Stimulated activated CD8-positive, alpha-beta memory T cell treated with anti-CD3 and anti-CD28 coated beads, Interleukin-2, amount 100 ng/mL, for 48 hours (primary cell): ENCODE measurements at places on chromosomes 4 and X.

- no peak for DNase-seq
These were observed 149.7 kb upstream of the NUDT6 start for GRCh38 chr4:123072060-123072459.

DNA sequence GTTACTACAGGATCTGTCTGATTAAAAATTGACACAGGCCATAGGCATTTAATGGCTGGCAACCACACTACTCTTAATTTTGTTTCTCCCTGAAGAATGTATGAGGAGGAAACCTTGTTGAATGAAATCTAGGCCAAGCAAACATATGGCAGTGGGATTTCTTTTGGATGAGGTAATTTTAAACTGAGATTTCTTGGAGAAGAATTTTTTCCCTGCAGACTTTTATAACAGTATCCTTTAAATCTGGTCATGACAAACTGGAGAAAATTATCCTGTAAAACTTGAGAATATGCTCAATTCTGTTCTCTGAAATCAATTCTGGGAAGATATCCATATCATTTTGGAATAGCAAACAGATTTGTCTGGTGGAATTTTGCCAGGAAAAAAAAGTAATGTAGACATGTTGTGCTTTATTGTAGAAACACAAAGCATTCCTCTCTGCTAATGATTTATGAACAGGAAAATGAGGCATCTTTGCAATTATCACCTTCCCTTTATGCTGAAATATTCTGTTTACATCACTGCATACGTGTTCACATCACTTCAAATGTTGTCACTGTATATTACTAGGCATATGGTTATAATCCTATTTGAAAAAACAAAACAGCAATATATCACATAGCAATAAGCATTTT is 108.3 kb upstream of the ARSJ start:
- no peak for DNase-seq

DNA sequence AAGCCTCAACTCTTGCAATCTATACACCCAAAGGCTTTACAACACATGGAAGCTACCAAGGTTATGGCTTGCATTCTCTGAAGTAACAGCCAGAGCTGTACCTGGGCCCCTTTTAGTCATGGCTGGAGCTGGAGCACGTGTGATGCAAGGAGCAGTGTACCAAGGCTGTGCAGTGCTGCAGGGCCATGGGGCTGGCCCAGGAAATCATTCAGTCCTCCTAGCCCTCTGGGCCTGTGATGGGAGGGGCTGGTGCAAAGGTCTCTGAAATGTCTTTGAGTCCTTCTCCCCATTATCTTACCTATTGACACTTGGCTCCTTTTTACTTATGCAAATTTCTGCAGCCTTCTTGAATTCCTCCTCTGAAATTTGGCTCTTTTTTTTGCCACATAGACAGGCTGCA is 500.1 kb upstream of the FAM47C start:
- DNase-seq: no peak

- no peak for DNase-seq
These were observed 276.0 kb downstream of the KLHL13 start for GRCh38 chrX:117840645-117841044.

GRCh38 chr4:85420831-85421230 is 54.1 kb upstream of the ARHGAP24 start:
- DNase-seq: no peak

DNA sequence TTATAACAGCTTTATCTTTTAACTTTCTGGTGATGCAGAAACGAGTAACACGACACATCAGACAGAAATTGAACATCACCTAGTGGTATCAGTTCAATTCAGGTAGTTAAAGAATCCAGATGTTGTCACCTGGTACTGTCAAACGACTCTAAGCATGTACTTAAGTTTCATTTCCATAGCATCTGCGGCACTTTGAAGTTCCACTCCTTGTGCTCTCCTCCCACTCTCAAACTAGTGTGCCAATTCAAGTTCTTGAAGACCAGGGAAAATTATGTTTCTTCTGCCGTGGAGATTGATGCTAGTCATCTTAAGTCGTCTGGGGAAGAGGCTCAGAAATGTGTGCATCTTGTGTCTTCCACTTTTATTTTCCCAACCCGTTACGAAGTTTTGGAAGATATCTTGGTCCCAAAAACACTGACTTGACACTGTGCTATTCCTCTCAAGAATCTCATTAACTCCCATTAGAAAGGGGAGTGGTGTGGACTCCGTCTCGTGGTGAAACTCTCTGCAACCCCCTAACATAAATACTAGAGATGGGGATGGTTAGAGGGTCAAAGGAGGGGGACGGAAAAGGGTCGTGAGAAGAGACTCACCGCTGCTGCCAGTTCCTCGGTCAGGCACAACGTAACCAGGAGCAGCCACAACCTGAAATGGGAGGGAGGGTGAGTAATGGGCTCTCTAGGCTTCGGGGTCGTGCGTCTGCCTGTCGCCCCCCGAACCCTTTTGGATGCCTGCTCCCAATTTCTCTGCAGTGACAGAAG is 693 bp downstream of the COL4A6 start:
- no peak for DNase-seq

GRCh38 chr4:100778431-100778830 is 260.6 kb upstream of the EMCN start:
- no peak for DNase-seq

GRCh38 chr4:102438396-102439235 is 62.5 kb upstream of the NFKB1 start:
- no peak for DNase-seq

- no peak for DNase-seq
These were observed 83.1 kb upstream of the CLCN4 start for GRCh38 chrX:10073671-10074070.

DNA sequence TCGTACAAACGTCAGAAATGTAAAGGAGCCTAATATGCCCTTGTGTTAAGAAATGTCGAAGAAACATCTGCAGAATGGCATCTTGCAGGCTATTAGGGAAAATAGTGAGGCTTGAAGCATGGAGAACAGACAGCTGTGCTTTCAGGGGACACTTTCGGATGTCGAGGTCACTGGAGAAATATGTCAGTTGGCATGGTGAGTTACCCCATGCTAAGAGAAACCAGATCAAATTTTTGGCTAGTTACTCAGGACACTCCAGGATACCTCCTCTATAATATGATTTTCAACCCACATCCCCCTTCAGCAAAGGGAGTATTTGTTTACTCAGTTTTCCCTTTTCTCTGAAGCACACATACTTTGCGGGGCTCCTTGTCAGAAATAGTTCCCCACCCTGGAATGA is 171.4 kb downstream of the GPC3 start:
- DNase-seq: no peak

DNA sequence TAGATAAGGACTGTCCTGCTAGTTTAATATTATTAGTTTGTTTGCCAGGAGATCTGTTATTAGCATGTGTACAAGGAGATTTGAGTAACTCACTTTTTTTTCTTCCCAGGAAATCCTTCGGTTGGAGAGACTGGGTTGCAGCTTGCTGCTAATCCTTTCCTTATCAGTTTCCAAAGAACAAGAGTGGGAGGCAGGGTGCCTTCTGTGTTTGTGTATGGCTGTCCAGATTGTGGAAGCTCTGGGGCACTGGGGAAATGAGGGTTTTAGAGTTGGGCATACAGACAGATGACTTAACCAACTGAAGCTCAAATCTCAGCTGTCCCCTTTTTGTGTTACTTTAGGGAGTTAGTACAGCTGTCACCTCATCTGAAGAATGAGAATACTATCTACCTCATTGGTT is 12.6 kb upstream of the SUPT20HL1 start:
- no peak for DNase-seq

GRCh38 chr4:180058691-180059215 is 2184.4 kb upstream of the TENM3 start:
- DNase-seq: no peak

GRCh38 chrX:57453901-57454300 is 137.9 kb upstream of the ZXDB start:
- peak; percentile 4 for DNase-seq

GRCh38 chr4:146814750-146815149 is 130.9 kb downstream of the TTC29 start:
- no peak for DNase-seq

GRCh38 chrX:39773150-39773549 is 324.6 kb downstream of the BCOR start:
- no peak for DNase-seq

- peak; percentile 10 for DNase-seq
These were observed 38.7 kb downstream of the KDM5C start for GRCh38 chrX:53186351-53186750.

DNA sequence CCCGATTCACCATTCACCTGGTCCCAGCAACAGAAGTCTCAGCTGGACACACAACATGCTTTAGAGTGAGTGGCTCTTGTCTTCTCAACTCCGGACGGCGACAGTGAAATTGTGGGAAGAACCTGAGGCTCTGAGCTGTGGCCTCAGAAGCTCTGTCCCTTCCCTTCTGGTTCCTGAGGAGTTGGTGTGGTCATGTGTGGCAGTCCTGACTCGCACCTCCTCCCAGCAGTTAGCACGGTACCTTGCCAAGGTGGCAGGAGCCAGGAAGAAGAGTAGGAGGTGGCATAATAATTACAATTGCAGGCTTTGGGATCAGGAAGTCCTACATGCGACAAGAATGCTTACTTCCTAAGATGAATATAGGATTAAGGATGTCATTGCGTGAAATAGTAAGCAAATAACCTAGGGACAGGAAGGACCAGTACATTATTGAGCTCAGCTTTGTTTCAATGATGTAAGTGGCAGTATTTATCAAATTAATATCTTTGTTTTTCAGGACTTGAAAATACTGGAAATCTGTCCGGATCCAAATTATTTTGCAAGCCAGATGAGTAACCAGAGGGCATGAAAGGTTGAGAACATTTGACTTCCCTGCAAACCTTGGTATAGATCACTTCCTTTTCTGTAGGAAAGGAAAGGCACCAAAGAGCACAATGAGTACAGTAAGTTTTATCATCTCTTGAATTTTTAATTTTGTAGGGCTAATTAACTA is 21.1 kb downstream of the RNF4 start:
- no peak for DNase-seq

DNA sequence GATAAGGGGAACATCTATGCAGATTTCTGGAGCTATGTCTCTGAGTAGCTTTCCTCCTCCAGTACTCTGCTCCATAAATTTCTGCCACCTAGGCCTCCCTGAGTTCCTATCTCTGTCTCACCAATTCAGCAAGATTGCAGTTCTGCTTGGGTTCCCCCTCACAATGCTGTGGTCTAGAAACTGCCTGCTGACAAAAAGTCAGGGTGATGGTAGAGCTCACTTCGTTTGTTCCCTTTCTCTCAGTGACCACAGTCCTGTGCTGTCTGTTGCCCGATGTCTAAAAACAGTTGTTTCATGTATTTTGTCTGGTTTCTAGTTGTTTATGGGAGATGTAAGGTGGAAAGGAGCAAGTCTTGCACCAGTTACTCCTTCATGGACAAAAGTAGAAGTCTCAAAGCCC is 41.1 kb downstream of the AMMECR1 start:
- DNase-seq: no peak

GRCh38 chrX:20063716-20064351 is 52.9 kb downstream of the MAP7D2 start:
- DNase-seq: no peak

DNA sequence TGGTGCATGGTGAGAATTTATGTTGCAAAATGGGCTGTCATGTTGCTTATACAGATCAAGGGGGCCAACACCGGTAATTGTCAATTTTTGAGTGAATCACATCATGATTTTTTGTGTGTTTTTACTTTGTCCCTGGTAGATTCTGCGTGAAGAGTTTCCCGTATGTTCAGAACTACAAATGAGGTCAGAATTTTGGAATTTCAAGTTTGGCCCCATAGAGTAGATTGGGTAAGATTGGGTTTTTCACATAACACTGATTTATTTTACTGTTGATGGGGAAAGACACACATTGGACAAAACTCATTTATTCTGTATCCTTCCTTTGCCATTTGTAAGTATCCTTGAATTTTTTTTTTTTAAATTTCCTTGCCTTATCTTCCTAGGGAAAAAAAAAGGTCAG is 158.5 kb upstream of the MXRA5 start:
- DNase-seq: no peak

GRCh38 chr4:188297873-188298272 is 158.6 kb downstream of the TRIML1 start:
- no peak for DNase-seq

DNA sequence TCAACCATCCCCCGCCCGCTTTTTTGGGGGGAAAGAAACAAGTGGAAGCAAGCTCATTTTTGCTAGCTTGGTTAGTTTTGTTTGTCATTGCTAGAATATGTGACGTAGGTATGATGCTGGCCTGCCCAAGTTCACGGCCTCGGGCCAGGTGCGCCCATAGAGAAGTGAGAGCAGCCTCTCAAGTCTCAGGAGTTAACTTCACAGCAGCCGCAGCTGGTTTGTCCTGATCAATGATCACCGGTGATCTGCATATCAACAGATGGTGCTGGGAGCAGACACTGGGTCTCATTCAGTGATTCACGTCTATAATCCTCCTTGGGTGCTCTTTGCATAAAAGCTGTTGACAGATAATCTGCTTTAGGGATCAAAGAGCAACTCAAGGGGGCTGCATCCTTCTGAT is 50.1 kb downstream of the ENPP6 start:
- no peak for DNase-seq

- DNase-seq: no peak
These were observed 156.9 kb downstream of the NLGN4X start for GRCh38 chrX:6071731-6072130.

GRCh38 chrX:136170139-136170800 is 22.9 kb downstream of the FHL1 start:
- no peak for DNase-seq

DNA sequence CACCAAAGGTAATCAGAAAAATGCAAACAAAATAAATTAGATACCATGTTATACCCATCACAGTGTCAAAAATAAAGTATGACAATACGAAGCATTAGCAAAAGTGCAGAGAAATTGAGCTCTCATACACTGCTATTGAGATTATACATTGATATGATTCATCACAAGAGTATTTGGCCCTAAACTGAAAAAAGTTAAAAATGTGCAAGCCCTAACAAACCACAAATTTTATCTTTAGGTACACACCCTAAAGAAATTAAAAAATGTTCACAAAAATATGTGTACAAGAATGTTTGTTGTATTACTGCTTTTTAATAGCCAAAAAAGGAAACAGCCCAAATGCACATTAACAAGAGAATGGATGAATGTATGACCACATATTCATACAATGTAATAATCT is 137.9 kb upstream of the MAGEA10 start:
- DNase-seq: no peak

- DNase-seq: no peak
These were observed 109.5 kb upstream of the EOLA2 start for GRCh38 chrX:150047818-150048217.

- DNase-seq: no peak
These were observed 68.8 kb downstream of the TECRL start for GRCh38 chr4:64340218-64341110.

DNA sequence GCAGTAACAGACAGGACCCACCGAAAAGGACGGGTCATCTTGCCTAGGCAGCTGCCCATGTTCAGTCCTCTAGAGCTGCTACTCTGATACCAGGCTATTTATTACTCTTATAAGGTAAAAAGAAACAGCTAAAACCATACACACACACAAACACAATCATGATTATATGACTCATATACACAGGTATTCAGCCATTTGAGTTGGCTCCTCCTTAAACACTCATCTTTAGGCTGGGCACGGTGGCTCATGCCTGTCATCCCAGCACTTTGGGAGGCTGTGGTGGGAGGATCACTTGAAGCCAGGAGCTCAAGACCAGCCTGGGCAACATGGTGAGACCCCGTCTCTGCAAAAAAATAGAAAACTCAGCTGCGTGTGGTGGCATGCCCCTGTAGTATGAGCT is 76.6 kb downstream of the F11 start:
- no peak for DNase-seq

- DNase-seq: no peak
These were observed 62.5 kb downstream of the DCAF8L1 start for GRCh38 chrX:27918799-27919198.

GRCh38 chr4:75672461-75673026 is 667 bp downstream of the G3BP2 start:
- peak; percentile 71 for DNase-seq

- DNase-seq: no peak
These were observed 24.0 kb upstream of the SGMS2 start for GRCh38 chr4:107800706-107801105.
